ENCODE measurements at places on chromosomes 16 and 17.

DNA sequence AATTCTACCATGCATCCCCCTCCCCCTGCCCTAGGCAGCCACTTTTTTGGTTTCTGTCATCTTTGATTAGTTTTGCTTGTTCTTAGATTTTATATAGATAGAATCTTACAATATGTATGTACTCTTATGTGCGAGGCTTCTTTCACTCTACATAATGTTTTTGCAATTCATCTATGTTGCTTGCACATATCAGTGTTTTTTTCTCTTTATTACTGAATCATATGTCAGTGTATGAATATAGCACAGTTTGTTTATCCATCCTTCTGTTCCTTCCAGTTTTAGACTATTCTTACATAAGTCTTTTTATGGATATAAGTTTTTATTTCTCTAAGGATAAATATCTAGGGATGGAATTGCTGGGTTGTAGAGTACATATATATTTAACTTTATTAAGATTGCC lies 26.6 kb downstream of the NLK start:
- no peak for DNase-seq
- H3K4me1 ChIP-seq = peaks cover 10% of the 10 kb centered on the region
- H3K36me3 ChIP-seq = no peaks in the 10 kb centered on the region
- H3K4me3 ChIP-seq = no peak overlapping the region

DNA sequence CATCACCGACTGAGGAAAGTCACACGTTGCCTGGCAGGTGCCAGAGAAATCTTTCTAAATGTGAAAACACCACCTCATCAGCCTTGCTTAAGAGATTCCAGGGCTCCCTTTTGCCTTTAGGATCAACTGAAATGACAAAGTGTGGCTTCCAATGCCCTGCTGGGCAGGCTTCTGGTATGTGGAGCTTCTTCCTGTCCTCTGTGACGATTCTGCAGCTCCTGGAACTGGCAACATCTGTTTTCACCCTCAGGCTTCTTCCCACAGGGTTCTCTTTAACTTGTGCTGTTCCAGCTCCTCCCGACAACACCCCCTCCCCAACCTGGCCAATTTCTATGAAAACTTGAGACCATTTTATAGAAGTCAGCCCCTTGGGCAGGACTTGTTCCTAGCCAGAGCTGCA lies 4.8 kb upstream of the ZDHHC1 start:
- H3K36me3 ChIP-seq = no peaks in the 10 kb centered on the region
- no peak overlapping the region for H3K4me3 ChIP-seq
- DNase-seq = no peak
- peaks cover 13% of the 10 kb centered on the region for H3K27me3 ChIP-seq
- peaks cover 6% of the 10 kb centered on the region for H3K4me1 ChIP-seq
- no peak overlapping the region for H3K27ac ChIP-seq

GRCh38 chr16:86512301-86512859 lies 2.1 kb downstream of the FOXF1 start:
- H3K27ac ChIP-seq = no peak overlapping the region
- no peaks in the 10 kb centered on the region for H3K36me3 ChIP-seq
- no peak for DNase-seq
- peaks cover 2% of the 10 kb centered on the region for H3K4me1 ChIP-seq
- no peak overlapping the region for H3K4me3 ChIP-seq
- peaks cover 84% of the 10 kb centered on the region for H3K27me3 ChIP-seq

DNA sequence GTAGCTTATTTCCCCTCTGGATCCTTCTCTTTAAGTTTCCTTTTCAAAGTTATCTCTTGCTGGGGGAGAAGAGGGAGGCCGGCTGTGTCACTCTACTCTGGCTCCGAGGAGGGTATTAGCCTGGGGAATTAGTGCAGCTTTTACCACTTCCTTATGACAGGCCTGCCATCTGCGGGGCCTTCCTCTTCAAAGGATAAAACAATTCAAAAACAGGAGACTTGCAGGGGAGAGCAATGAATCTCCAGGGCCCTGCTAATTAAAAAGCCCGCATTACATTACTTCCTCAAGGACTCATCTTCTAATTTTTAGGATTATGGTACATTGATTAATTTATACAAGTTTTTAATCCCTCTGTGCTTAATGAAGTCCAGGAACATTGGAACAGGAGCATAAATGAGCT lies 190.9 kb upstream of the CDH5 start:
- no peaks in the 10 kb centered on the region for H3K36me3 ChIP-seq
- H3K4me1 ChIP-seq = no peaks in the 10 kb centered on the region
- DNase-seq = no peak
- no peak overlapping the region for H3K27ac ChIP-seq

GRCh38 chr16:74261068-74261467 lies 35.5 kb upstream of the PSMD7 start:
- no peaks in the 10 kb centered on the region for H3K36me3 ChIP-seq
- H3K4me1 ChIP-seq = no peaks in the 10 kb centered on the region
- H3K4me3 ChIP-seq = no peak overlapping the region
- DNase-seq = no peak
- H3K27me3 ChIP-seq = peaks cover 12% of the 10 kb centered on the region
- H3K27ac ChIP-seq = no peak overlapping the region

GRCh38 chr17:17824119-17824782 lies 12.5 kb downstream of the SREBF1 start:
- no peaks in the 10 kb centered on the region for H3K27me3 ChIP-seq
- H3K27ac ChIP-seq = peak overlapping the region; percentile 98
- H3K4me1 ChIP-seq = peaks cover 54% of the 10 kb centered on the region
- H3K36me3 ChIP-seq = peaks cover 7% of the 10 kb centered on the region

DNA sequence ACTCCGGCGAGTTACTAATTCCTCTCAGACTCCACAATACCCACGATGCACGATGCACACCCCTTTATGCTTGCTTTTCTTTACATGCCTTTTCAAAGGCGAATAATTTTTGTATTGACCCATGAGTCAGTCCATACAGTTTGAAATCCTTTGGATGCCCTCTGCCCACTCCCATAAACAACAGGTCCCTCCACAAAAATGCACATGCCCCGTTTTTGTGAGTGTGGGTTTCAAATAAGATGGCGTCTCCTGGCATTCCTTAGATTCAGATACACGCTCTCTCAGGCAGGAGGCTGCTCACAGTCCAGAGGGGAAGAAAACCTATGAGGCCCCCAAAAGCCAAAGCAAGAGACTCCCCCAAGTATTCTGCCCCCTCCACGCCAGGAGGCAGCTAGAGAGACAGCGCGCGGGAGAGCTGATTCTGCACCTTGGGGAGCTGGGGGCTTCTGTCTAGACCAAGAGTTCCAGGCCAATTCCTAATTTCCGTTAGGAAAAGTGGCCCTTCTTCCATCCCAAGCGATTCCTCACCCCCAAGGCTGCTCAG lies 19.6 kb upstream of the HOXB9 start:
- peaks cover 72% of the 10 kb centered on the region for H3K27me3 ChIP-seq
- no peak overlapping the region for H3K4me3 ChIP-seq
- H3K27ac ChIP-seq = no peak overlapping the region
- DNase-seq = no peak

- no peak for DNase-seq
- no peaks in the 10 kb centered on the region for H3K27me3 ChIP-seq
- H3K4me1 ChIP-seq = no peaks in the 10 kb centered on the region
- H3K27ac ChIP-seq = no peak overlapping the region
- H3K36me3 ChIP-seq = no peaks in the 10 kb centered on the region
- no peak overlapping the region for H3K4me3 ChIP-seq
Observed at GRCh38 chr17:61201211-61201610, 198.4 kb upstream of the TBX2 start.

DNA sequence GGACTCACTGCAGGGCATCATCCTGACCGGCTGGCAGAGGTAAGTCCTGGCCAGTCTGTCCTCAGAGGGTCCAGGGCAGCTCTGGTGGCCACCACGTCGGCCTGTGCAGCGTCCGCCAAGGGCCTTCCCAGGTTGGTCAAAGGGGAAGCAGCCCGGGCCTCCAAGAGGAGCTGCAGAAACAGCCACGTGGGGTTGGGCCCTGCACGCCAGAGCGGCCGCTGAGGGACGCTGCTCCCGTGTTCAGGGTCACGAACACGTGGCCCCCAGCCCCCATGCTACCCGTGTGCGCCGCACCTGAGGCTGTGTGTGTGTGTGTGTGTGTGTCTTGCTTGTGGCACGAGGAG lies 13.3 kb downstream of the CYBC1 start:
- DNase-seq = no peak
- peaks cover 34% of the 10 kb centered on the region for H3K4me1 ChIP-seq
- H3K4me3 ChIP-seq = no peak overlapping the region
- peaks cover 21% of the 10 kb centered on the region for H3K36me3 ChIP-seq

DNA sequence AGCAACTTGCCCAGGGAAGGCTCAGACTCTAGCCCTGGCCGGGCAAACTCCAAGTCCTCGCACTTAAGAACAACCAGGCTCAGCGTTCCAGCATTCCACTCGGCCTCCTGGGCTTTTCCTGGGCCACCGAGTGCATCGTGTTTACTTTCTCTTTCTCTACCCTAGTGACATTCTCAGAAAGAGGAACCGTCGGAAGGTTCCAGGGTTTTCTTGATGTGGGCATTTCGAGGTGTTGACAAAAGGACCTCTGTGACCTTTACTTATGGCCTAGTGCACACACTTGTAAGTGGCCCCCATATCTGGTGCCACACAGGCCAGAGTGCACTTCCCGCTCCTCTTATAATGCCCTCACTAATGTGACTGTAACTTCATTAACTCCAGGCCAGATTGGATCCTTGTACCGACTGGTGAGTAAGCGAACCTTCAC lies 3.1 kb upstream of the BANP start:
- peaks cover 9% of the 10 kb centered on the region for H3K4me1 ChIP-seq
- no peaks in the 10 kb centered on the region for H3K27me3 ChIP-seq
- no peak overlapping the region for H3K27ac ChIP-seq
- DNase-seq = no peak
- H3K36me3 ChIP-seq = peaks cover 5% of the 10 kb centered on the region
